AG09309 (cell line): ENCODE measurements at places on chromosomes 1 and 21.

DNA sequence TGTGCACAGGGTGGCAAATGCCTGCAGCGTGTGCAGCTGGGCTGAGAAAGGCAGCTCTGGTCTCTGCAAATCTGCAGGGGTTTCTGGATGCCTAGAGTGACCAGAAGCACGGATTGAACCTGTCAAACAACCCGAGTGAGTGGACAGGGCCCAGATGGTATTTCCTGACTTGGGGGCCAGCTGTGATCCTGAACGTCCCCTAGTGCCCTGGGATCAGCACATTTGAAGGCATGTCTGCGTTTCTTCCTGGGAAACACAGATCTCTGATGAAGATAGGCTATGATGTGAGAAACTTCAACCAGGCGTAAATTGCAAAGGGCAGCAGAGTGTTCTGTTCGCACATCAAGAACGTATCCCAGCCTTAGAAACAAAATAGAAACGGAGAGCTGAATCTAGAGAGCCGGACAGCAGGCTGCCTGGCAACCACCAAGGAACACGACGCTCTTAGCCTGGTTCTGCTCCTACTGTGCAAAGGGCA lies 163.1 kb downstream of the KCNJ6 start:
- DNase-seq, result no peak

DNA sequence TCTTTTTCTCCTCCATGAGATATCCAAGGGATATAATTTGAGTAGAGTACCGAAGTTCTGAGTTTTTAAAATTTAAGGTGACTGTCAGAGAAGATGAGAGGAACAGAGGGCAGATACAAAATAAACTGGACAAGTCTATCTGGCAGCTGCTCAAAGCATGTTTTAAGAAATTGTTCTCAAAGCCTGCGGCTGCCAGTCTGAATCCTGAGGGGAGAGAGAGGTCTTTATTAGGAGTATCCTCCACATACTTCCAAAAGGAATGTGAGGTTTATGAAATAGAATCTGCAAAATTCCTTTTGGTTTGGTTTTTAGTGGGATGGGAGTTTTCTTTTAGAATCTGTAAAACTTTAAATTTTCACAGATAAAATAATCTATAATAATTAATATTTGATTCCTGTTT lies 41.3 kb downstream of the TTC13 start:
- DNase-seq, result no peak

DNA sequence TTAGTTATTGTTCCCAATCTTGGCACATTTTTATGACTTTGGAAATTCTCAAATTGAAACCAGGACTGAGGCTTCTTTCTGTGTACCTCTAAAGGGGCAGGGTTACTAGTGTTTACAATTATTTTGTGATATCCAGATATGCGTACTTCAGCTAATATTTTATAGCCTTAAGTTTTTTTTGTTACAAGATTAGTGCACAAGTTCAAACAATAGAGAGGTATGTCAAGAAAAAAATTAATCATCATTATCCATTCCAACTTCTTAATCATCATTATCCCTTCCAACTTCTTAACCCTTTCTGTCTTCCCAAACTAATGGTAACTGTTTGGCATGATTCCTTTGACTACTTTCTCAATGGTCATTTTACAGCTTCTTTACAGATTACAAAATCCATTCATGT lies 272.9 kb upstream of the C1orf105 start:
- DNase-seq, result no peak

DNA sequence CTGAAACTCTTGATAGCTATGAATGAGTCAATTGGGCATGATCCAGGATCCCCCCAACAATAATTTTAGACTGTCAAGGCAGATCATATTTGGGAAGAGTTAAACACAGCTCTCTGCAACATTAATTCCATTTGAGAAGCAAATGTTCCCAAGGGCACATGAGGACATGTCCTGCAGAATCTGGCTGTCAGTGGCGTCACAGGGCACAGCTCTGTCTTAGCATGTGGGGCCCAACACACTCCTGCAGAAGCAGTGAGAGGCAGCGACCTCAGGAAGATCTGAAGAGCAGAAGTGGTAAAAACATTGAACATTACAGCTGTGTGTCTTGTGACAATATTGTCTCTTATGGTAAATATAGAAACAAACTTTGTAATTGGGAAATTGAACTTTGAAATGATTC lies 197.1 kb upstream of the PBX1 start:
- DNase-seq, result no peak

- DNase-seq, result no peak
These were observed 12.3 kb upstream of the GOLT1A start for GRCh38 chr1:204225841-204226735.
